ENCODE measurements at places on chromosomes 5 and 9.

DNA sequence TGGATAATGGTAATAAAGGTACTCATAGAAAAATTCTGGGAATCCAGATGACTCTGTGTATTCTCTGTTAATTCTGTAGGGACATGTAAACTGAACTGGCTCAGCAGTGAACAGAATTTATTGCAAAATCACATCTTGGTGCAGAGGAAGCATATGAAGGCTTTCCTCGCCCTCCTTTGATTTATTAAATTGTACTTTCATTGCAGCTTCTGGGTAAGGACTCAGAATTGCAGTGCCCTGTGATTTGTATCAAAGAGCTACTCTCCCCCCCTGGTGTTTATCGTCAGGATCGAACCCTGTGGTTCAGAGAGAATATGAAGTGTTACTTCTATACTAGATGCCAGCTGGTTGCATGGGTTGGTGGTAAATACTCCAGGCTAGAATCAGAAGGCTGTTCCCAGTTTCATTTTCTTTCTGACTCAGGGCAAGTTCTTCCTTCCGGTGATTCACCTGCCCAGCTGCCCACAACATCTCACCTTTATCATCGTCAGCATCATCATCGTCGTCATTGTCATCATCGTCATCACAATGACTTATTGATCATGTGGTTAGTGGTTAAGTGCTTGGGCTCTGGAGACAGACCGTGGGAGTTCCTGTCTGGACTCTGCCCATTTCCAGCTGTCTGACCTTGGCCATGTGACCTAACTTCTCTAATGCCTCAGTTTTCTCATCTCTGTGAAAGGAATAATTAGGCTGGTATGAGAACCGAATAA, 238.8 kb downstream of the ARHGAP26 start:
- DNase-seq, result peak; percentile 37

DNA sequence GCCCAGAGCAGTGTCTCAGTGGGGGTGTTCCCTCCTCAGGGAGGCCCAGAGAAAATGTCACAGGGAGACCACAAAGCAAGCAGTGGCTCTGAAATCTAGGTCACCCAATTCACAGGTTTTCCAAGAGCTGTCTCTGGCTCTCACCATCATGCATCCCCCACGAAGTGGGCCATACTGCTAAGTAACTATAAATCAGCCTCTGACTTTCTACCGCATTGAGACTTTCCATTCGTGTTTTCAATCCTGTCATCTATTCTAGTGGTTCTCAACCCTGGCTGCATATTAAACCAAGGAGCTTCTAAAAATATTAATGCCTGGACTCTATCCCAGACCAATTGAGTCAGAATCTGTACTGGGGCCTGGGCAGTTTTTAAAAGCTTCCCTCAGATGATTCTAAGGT, 2.0 kb upstream of the C1QTNF3 start:
- DNase-seq, result no peak

- peak; percentile 4 for DNase-seq
These were observed 68.2 kb downstream of the NR2F1-AS1 start for GRCh38 chr5:93512799-93513198.

DNA sequence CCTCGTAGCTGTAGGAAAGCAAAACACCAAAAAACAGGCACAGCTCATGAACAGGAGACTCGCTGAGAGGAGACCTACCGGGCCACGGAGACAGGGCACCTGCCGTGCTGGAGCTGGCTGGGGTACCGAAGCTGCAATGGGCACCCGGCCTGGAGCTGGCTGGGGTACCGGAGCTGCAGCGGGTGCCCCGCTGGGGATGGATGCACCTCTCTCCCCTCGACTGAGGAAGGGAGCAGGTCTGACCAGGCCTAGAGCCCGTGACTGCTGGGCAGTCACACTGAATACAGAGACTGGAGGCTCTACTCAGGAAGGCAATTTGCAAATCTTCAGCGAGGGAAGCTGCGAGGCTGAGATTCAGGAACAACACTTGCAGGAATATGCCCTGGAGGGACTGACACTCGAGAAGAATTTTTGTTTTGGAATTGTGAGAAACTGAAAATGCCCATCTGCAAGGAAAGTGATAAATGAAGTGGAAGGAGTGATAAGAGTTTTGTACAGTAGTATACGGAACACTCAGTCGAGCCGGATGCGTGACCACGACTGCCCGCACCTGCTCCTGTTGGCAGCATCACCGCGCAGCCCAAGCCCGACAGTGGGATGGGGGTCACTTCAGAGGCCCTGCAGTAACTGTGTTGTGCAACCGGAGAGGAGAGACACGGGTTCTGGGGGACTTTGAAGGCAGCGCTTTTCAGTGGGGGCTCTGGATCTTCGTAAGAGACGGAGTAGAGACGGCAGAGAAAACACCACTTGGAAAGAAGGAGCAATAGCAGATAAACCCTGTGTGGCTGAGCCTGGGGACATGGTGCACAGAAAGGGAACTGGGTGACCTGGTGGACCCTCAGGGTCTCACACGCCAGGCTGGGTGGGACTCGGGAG, 27.9 kb upstream of the LPCAT1 start:
- DNase-seq, result no peak

GRCh38 chr5:39660020-39660419, 235.2 kb upstream of the DAB2 start:
- DNase-seq, result no peak

DNA sequence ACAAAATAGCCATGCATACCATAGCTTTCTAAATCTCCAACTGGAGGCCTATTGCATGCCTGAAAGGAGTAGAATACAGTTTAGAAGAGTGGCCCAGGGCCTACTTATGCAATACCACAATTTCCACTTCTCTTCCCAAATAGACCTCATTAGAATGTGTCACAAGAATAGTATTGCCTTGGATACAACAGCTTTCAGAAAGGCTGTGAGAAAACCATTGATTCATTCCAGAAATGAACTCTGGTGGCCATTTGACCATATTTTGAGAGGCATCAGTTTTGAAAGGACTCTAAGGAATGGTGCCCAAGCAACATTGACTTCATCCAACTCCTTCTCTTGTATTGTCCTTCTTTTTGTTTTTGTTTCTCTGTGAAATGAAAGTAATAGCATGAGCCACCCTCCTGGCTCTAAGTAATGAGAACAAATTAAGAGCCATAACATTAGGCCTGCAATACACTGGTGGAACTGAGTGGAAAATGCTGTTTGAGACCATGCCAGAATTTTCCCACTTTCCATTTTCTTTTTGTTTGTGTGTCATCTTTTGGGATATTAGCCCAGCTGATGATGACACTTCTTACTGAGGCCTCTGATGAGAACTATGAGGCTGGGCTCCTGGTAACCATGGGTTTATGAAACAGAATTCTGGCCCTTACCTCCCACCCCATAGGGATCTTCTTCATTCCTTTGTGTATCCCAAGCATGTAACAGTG, 90.2 kb downstream of the TMEM174 start:
- DNase-seq, result no peak

Data from hepatic stellate cell (primary cell).